ENCODE measurements at places on chromosomes 4 and X. TPM values are rescaled to one million over a fixed set of nuclear protein-coding genes. Genes with fewer than 3 reads are reported as not detected.

The SPANXN2 gene
- total RNA-seq = not detected

- no peak for DNase-seq
Observed at GRCh38 chrX:18924507-18925088, 59.3 kb downstream of the PHKA2 start.

GRCh38 chrX:3006495-3006894, at the start of gene ARSH:
TSS of gene ARSH (plus strand) at chrX:3006546. CDS start at chrX:3006613, 67 bp downstream.
- no peak for DNase-seq

DNA sequence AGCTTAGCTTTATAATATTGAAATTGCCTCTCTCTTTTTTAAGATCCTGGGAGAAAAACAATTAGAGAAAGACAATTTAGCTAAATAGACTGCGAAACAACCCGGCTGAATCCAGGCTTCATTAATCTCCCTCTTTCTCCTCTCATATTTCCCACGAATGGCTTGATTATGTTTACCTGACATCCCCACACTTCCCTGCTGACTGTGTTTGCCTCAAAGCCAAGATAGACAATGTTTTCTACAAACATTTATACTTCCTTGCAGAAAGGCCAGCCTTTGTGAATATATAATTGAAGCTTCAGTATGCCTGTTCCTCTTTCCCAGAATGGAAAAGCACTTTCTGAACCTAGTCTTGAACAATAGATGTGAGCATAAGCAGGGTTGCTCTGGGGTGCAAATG, 566.8 kb downstream of the PDHA2 start:
- DNase-seq = no peak

DNA sequence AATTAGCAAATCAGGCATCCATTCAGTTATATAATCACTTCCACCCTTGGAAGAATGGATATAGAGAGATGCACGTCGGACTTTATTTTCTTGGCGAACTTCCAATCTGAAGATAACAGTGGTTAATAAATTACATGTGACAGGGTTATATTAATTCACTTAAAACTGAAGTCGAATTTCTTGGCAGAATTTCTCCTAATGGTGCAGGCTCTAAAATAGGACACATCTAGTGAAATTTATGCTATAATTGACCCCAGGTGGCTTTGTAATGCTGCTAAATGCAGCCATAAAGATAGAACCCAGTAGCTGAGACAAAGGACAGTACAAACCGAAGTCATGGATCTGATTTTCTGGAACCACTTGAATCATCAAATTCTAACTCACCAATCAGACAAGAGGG, 20.8 kb upstream of the SLC10A4 start:
- DNase-seq = no peak

Data from kidney epithelial cell (primary cell).